Cortex of kidney (tissue), 1 donor: ENCODE measurements at places on chromosomes 6 and 20.

DNA sequence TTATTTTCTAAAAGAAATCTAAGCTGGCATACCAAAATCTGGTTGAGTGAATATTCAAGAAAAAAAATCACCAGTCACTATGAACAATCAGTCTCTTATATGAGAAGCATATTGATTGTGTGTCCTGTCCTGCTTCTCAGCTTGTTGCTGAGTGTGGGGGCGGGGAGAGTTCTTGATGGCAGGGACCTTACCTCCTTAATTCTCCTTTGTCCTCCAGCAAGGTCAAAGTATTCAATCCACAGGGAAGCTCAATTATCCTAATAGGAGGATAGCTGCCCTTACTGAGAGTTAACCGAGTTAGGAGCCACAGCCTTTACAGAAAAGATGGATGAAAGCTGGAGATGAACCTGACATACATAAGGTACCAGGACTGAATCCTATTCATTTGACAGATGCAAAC, 154.0 kb downstream of the LY86 start:
- DNase-seq, result no peak

GRCh38 chr6:159422041-159422984, 253.1 kb downstream of the FNDC1 start:
- DNase-seq, result no peak

GRCh38 chr20:33993576-33994221, at the start of gene RALY:
RALY (plus strand) TSS chr20:33993911; CDS start chr20:34072075, 78,164 bp downstream.
- DNase-seq, result peak; percentile 91

DNA sequence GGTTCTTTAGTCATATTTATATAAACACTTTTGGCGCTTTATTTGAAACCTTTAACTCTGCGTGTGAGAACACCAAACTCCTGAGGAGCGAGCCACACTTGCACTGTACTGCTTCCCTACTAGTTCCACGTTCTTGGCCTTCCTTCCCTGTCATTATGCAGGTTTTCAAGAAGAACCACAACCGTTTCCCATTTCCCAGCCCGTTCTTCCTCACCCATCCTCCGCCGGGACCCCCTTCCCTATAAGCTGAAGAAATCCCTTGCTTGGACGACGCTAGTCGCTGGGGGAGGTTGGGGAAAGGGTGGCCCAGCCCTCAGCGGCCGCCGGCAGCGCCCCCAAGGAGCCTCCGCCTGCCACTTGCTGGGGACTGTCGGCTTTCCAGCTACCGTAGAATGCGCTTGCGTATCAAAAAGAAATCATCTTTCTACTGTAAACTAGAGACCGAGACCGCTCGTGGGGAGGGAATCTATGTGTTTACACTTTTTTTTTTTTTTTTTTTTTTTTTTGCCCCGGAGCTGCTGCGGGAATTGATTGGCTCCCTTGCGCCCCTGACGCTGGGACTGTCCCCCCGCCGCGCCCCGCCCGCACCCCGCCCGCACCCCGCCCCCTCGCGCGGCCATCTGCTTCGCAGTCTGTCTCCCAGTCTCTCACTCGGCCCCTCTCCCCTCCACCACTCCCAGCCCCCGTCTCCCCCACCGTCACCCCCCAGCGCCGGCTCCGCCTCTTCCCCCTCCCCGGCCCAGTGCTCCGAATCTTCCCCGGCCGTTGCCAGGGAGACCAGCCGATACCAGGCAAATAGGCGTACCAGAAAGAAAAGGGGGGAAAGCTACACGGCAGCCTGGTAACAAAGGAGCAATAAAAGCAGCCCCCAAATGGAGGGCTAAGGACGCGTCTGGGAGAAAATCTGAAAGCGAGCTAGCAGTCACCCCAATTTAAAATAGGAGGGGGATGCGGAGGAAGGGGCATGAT, 2.3 kb upstream of the MARCKS start:
- DNase-seq, result no peak

GRCh38 chr6:161409353-161409752, 135.5 kb upstream of the AGPAT4 start:
- no peak for DNase-seq

DNA sequence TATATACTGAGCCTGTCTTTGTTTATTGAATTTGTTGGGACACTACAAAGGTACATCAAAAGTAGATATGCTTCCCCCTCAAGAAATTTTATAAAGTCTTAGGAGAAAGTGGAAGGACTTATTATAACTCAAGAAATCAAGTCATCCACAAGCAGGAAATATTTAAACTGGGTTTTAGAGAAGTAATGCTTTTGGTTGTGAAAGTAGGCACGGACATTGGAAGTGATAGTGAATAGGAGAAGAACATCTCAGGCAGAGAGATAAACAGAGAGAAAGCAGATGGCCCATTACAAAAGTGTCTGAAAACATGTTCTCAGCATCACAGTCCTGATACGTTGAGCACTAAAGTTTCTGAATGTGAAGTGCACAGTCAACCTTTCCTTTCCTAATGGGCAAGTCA, 415.6 kb upstream of the RNF217 start:
- no peak for DNase-seq

- no peak for DNase-seq
These were observed 8.1 kb upstream of the SALL4 start for GRCh38 chr20:51810155-51811041.
